ENCODE measurements at places on chromosomes 6 and 20.

- DNase-seq: no peak
These were observed 97.2 kb downstream of the SSR1 start for GRCh38 chr6:7215798-7216231.

DNA sequence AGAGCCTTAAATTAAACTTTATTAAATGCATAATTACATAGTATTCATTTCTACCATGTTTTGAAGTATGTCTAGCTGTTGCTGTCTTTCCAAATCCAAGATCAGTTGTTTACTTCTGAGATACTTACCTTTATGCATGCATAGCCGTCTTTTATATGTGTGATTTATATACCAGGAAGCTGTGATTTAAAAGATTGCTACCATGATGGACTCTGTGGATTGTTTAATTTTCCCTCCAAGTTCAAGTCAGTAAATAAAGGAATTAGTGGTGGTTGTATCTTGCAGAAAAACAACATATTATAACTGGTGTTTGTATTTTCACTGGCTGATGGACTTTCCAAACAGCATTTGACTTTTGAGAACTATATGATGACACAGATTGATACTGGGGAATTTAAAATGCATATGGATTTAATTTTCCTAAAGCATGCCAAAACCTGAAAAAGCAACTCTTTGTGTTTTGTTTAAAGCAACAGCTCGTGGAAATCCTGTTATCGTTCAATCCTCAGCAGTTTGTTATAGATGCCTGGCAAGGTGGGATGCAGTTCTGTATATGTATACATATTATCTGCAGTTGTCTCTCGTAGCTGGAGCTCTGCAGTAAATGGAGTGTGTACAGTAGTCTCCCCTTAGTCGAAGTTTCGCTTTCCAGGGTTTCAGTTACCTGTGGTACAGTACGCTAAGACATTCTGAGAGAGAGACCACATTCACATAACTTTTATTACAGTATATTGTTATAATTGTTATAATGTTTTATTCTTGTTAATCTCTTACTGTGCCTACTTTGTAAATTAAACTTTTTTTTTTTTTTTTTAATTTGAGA lies 77.1 kb downstream of the CBFA2T2 start:
- DNase-seq: no peak

GRCh38 chr6:21740376-21741124 lies 147.0 kb downstream of the SOX4 start:
- DNase-seq: no peak

DNA sequence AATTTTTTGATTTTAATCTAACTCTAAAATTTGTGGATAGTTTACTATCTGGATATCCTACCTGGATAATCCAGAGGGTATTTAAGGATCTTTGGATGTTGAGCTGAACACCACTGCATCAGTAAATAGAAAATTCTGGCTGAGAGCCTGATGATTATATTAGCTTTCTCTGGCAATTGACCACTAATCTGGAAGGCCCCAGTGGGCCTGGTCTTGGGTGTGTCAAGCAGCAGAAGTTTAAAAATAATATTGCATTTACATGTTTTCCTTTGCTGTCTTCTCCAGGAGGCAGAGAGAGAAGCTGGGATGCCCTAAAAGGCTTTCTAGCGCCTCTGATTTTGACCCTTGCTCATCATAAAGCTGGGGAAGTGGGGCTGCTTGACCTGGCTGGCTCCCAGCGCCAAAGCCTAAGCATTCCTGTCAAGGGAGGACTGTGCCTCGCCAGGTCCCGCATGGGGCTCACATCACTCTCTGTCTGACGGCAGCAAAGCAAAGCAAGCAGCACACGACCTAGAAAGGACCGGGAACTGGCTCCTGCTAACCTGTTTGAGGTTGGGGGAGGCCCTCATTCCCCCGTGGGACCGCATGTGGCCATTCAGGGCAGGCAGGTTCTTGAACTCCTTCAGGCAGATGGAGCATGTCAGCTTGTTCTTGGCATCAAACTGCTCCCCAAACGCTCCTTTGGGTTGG lies 46.6 kb upstream of the MRPS10 start:
- DNase-seq: no peak

GRCh38 chr6:56909115-56909907 lies 45.6 kb upstream of the BEND6 start:
- no peak for DNase-seq

DNA sequence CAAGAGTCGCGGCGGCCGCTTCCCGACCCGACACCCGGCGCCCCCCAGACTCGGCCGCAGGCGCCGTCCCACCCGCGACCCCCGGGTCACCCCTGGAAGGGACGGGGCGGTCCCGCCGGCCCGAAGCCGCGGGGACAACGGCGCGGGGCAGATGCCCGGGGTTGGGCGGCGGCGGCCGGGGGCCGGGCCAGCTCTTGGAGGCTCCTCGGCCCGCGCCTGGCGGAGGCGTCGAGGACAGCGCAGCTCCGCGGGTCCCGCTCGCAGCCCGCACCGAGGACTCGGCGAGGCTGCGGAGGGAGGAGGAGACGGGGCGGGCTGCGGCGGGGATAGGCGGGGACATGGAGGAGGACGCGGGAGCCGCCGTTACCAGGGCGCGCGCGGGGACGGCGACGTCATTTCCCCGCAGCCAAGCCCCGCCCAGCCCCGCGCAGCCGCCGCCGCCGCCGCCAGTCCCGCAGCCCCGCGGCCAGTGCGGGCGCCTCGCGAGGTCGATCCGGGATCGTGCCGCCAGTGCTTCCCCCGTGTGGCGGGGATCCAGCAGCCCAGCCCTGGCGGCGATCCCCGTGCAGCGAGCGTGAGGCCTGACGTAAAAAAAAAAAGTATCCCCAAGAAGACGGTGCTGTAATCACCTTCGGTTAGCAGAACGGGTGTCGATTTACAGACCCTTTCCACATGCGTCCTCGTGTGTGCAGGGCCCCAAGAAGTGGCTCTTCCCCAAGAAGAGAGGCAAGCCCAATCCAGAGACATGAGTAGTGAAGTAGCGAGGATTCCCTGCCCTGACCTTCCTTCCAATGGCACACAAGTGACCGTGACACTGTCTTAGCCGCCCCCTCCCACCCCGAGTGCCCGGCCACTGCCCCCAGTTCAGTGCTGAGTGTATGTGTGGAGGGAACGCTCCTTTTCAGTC lies at the start of gene FAM184A:
FAM184A (minus strand) TSS at position 289 of the 907 bp plus-strand sequence. CDS start 365 bp downstream, outside the sequence.
- peak; percentile 59 for DNase-seq

- DNase-seq: no peak
These were observed 21.0 kb downstream of the LATS1 start for GRCh38 chr6:149696901-149697300.

DNA sequence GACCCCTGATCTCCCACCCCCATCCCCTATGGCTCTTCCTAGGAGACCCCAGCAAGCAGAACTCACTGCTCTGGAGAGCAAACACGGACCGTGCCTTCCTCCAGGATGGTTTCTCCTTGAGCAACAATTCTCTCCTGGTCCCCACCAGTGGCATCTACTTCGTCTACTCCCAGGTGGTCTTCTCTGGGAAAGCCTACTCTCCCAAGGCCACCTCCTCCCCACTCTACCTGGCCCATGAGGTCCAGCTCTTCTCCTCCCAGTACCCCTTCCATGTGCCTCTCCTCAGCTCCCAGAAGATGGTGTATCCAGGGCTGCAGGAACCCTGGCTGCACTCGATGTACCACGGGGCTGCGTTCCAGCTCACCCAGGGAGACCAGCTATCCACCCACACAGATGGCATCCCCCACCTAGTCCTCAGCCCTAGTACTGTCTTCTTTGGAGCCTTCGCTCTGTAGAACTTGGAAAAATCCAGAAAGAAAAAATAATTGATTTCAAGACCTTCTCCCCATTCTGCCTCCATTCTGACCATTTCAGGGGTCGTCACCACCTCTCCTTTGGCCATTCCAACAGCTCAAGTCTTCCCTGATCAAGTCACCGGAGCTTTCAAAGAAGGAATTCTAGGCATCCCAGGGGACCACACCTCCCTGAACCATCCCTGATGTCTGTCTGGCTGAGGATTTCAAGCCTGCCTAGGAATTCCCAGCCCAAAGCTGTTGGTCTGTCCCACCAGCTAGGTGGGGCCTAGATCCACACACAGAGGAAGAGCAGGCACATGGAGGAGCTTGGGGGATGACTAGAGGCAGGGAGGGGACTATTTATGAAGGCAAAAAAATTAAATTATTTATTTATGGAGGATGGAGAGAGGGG lies 1.4 kb downstream of the LTA start:
- DNase-seq: no peak

- DNase-seq: no peak
These were observed 49.9 kb upstream of the FAM184A start for GRCh38 chr6:119128252-119128912.

- DNase-seq: no peak
These were observed 137.8 kb upstream of the SPACA1 start for GRCh38 chr6:87909849-87910248.

- DNase-seq: no peak
These were observed 365.8 kb upstream of the HSF2 start for GRCh38 chr6:122033564-122034181.

DNA sequence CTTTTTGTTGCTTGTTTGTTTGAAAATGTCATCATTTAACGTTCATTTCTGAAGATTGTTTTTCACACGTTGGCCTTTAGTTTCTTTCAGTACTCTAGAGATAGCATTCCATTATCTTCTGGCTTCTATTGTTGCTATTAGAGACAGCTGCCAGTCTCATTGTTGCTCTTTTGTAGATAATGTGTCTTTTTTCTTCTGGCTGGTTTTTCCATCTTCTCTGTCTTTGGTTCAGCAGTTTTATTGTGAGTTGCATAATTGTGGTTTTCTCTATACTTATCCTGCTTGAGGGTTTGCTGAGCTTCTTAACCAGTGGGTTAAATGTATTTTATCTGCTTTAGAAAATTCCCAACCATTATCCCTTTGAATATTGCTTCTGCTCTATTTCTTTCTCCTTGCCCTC lies 23.2 kb upstream of the AIG1 start:
- no peak for DNase-seq

DNA sequence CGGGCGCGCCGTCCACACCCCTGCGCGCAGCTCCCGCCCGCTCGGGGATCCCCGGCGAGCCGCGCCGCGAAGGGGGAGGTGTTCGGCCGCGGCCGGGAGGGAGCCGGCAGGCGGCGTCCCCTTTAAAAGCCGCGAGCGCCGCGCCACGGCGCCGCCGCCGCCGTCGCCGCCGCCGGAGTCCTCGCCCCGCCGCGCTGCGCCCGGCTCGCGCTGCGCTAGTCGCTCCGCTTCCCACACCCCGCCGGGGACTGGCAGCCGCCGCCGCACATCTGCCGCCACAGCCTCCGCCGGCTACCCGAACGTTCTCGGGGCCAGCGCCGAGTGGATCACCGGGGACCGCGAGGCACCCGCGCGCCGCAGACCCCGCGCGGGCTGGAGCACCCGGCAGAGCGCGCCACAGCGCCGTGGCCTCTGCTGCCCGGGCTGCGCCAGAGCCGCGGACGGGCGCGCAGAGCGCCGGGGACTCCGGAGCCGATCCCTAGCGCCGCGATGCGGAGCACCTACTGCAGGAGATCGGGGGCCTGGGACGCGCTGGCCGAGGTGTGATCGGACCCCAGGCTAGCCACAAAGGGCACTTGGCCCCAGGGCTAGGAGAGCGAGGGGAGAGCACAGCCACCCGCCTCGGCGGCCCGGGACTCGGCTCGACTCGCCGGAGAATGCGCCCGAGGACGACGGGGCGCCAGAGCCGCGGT lies at the start of gene BMP2:
BMP2 (plus strand) TSS at position 151 of the 692 bp plus-strand sequence. CDS start 2,441 bp downstream, outside the sequence.
- peak; percentile 71 for DNase-seq

DNA sequence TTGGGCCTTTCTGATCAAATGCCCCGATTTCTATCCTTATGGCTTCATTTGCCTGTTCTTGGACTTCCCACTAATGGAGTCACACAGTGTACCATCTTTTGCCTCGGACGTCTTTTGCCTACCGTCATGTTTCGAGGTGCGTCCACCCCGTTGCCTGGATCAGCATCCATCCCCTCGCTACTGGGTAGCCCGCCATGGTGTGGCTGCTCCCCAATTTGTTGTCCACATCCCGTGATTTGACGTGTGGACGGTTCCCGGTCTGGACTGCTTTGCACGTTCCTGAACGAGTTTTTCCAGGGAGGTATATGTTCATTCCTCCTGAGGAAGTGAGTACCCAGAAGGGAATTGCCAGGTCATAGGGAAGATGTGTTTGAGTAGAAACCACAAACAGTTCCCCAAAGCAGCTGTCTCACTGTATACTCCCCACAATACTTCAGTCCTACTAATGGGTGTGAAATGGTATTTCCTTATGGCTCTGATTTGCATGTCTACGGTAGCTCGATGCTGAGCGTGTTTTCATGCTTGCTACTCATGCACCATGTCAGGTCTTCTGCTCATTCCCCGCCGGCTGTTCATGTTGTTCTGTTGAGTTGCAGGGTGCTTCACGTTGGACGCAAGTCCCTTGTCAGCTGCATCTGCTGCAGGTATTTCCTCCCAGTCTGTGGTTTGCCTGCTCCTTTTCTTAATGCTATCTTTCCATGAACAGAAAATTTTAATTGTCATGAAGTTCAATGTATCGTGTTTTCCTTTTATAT lies 86.8 kb upstream of the AFDN start:
- no peak for DNase-seq

DNA sequence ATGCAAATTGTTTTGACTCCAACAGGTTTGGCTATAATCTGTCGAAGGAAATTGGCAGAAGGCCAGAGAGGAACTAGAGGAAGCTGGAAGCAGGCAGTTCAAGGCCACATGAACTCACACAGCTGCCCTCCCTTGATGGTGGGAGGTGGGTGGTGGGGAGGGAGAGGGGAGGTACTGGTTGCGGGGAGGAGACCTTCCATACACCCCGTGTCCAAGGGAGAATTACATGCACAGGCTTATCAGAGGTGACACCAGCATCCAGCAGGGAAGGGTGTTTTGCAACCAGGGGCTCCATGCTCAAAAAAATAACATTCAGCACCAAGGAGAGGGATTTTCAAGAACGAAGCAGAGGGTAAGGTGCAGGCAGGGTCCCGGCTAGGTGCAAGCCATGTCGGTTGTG lies 9.1 kb downstream of the PRND start:
- DNase-seq: no peak

DNA sequence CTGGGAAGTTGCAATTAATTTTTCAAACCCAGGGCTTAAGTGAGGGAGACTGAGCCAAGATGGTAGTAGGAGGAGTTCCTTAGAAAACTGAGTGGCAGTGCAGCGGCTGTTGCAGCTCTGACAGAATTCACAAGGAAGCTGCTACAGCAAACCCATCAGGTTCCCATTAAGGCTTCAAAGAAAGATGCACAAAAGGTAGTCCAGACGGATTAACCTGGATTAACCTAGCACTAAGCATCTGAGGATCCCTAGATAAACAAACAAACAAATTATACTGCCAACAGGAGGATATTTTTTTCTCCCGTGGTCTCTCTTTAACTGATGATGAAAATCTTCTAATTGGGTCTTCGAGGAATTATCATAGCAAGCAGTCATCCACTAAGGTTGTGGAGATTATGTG lies 5.2 kb downstream of the TENT5A start:
- no peak for DNase-seq

GRCh38 chr6:10690651-10691445 lies 3.6 kb downstream of the C6orf52 start:
- no peak for DNase-seq

DNA sequence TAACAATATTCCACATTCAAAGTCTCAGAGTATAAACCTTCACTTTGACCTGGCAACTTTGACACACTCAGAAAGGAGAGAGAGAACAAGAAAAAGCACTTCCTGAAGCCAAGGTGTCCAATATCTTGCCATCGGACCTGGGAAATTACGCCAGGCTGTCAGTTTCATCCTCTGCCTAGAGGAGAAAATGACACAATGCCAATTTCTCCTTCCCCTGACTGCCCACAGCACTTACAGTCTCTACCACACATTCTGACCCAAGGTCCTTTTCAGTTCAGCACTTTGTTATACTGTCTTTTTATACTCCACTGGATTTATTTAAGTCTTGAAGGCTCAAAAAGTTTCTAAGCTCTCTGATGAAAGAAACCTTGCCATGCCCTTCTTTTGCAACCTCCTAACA lies 250.4 kb downstream of the GMPR start:
- DNase-seq: no peak

All from hippocampal formation (tissue), 2 donors.